ENCODE measurements at places on chromosomes 11 and 22.

DNA sequence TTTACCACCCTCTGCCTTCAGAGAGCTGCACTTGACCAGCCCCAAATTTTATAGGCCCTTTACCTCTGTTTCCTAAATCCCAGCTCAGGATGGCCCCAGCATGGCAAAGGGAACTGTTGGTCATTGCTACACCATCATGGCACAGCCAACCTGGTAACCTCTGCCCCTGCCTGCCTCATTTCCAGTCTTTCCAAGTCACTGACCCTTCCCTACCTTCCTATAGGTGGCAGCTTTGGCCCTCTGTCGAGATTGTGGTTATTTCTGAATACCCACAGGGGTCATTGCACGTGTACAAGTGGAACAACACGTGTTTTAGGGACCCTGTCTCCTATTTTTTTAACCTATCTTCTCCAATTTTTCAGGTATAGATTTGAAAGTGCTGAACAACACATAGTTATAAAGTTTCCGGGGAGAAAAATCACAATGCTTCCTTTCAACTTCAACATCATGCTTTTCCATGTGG, 2.8 kb downstream of the GALNT18 start:
- DNase-seq: no peak

- DNase-seq: no peak
Observed at GRCh38 chr11:115377882-115378296, 126.3 kb downstream of the CADM1 start.

- DNase-seq: peak; percentile 53
Observed at GRCh38 chr22:36818010-36818642, 1.3 kb upstream of the PVALB start.

DNA sequence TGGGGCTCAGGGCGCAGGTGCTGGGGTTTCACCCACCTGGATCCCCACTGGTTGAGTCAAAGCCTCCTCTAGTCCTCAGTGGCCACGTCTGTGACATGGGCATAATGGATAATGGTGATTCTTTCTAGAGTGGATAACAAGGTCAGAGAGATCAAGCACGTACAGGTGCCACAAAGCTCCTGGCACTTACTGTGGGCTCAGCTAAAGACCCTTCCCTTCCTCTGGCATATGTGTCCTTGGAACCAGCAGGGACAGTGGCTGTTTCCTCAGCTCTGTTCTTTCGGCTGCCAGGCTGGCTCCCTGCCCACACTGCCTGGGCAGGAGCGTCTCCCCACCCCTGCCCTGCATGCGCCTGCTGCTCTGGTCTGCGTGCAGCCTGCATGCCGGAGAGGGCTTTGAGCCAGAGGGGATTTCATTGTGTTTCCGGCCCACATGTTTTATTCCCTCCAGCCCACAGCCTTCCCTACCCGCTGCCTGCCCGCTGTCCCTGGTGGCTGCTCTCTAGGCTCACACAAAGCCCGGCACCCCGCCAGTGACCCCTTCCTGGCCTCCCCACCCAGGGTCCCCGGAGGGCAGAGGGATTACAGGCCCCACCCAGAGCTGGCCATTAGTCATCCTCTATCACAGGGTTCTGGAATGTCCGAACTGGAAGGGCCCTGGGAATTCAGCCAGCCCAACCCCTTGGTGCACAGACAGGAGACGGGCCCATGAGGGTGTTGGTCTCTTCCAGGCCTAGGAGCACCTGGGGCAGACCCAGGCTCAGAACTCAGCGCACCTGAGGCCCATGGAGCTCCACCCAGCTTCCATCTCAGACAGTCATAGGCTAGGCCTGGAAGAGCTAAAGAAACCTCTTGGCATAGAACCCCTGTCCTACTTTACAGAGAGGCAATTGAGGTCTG, 55.3 kb upstream of the GCAT start:
- peak; percentile 94 for DNase-seq

GRCh38 chr11:59186130-59186594, 14.2 kb downstream of the DTX4 start:
- DNase-seq: no peak

GRCh38 chr22:47748957-47749356, 986.5 kb downstream of the TBC1D22A start:
- DNase-seq: no peak

DNA sequence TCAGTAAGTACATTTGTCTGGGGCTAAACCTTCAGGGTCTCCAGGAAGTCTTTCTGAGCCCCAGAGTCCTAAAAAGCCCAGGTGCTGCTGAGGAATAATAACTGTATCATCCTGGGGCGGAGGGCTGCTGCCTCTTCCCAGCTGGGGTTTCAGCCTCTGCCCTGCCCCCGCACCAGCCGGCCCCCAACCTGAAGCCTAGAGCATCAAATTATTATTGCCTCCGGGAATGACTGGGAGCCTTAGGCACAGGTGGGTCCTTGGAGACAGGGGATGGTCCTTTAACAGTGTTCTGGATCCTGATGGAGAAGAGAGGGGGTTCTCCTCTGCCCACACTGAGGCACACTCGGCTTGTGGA, 64.4 kb downstream of the BCR start:
- no peak for DNase-seq

GRCh38 chr11:64128255-64129006, 37.5 kb downstream of the MACROD1 start:
- no peak for DNase-seq

DNA sequence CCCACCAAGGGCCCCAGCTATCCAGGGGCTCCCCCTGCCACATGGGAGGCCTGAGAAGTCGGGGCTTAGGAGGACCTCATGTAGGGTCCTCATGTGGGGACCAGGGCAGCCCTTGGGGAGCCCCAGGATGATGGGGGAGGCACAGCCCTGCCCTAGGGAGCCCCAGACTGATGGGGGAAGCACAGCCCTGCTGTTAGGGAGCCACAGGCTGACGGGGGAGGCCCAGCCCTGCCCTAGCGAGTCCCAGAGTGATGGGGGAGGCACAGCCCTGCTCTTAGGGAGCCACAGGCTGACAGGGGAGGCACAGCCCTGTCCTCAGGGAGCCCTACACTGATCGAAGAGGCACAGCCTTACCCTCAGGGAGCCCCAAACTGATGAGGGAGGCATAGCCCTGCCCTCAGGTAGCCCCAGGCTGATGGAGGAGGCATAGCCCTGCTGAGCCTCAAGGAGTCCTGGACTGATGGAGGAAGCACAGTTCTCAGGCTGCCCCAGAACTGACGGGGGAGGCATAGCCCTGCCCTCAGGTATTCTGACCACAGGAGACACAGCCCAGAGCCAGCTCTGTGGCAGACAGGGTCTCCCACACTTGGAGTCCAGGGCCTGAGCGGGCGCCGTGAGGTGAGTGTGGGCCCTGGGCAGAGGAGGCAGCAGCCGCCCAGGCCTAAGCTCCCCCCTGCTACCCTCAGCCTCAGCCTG, 10.8 kb downstream of the PRR33 start:
- no peak for DNase-seq

- no peak for DNase-seq
Observed at GRCh38 chr11:128859563-128860441, 7.3 kb downstream of the KCNJ1 start.

DNA sequence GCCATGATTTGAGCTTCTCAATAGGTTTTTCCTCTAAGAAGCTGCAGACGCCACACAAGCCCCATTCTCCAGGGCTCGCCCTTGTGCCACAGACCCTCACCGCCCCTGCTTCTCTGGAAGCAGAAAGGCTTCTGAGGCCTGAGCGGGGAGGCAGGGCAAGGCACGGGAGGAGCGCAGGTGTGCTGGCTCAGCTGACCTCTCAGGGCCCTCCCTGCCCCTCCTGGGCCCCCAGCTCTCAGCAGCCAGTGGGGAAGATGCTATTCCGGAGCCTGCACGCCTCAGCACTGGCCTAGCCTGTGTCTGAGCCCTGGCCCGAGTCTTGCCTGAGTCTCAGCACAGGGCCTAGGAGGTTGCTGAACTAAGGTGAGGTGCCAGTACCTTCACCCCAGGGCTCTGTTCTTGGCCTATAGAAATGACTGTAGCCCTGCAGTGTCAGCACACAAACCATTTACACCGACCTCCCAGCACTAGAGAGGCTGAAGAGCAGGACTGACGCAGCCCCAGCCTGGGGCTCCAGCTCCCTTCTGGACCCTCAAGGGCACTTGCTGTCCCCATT, 47.1 kb upstream of the LMO1 start:
- no peak for DNase-seq

GRCh38 chr11:19961225-19961624, 199.1 kb downstream of the DBX1 start:
- no peak for DNase-seq

GRCh38 chr11:114152785-114153184, 93.3 kb downstream of the ZBTB16 start:
- DNase-seq: no peak

- DNase-seq: peak; percentile 63
Observed at GRCh38 chr11:64661146-64661545, 61.9 kb downstream of the NRXN2 start.
